ENCODE measurements at places on chromosomes 11 and 22. TPM values are rescaled to one million over a fixed set of nuclear protein-coding genes. Genes with fewer than 3 reads are reported as not detected.

The PPFIBP2 gene
- total RNA-seq = 4.4 TPM

The KLHDC7B gene
- not detected for total RNA-seq

The SLC6A5 gene
- not detected for total RNA-seq

The PKNOX2 gene
- total RNA-seq = 2.8 TPM

The CACNA1I gene
- under 0.01 TPM for total RNA-seq

The HOATZ gene
- not detected for total RNA-seq

The PRAME gene
- total RNA-seq = 0.14 TPM

The CLDN5 gene
- 0.22 TPM for total RNA-seq

The LRRC74B gene
- not detected for total RNA-seq

The ADORA2A gene
- 2.6 TPM for total RNA-seq

The DUSP8 gene
- 0.14 TPM for total RNA-seq

The PGM2L1 gene
- total RNA-seq = 7.9 TPM

The NXPE2 gene
- total RNA-seq = not detected

The CASP5 gene
- total RNA-seq = 1.5 TPM

The TMEM121B gene
- total RNA-seq = under 0.01 TPM
